ENCODE measurements at places on chromosomes 3 and 15.

GRCh38 chr3:39278616-39278935, 1.3 kb downstream of the CX3CR1 start:
- DNase-seq, result no peak

GRCh38 chr3:52714335-52715302, 8.7 kb downstream of the SPCS1 start:
- DNase-seq, result no peak

- no peak for DNase-seq
Measured at GRCh38 chr3:140334132-140334929, 343.5 kb upstream of the TRIM42 start.

DNA sequence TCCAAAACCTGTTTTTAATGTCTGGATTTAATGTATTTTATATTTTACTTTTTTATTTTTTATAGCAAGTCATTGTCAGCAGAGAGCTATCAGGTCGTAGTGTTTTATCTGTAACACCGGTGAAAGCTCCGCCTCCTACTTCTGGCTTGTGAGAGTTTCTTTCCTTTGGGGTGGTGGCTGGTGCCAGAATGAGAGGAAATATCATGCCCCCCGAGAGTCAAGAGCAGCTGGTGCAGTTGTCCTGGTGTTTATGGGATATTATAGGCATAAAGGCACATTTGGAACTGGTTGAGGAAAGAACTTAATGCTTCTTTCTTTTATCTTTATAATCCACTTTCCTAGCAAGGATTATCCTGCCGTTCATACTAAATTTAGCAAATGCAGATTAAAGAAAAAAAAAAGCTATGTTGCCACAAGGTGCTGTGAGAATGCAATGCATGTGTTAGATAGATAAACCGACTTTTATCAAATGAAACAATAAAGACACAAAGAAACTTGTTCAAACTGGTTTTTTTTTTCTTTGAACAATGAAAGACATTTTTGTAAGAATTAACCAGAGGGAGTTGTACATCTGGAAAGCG, 260.1 kb upstream of the PLSCR5 start:
- no peak for DNase-seq

GRCh38 chr3:115828401-115828800, 205.1 kb downstream of the GAP43 start:
- DNase-seq, result no peak

- peak; percentile 80 for DNase-seq
Measured at GRCh38 chr15:95448531-95449229, 881.8 kb upstream of the NR2F2 start.

- no peak for DNase-seq
Measured at GRCh38 chr3:57840473-57840872, 84.4 kb downstream of the SLMAP start.
